ENCODE measurements at places on chromosomes 4 and X.

DNA sequence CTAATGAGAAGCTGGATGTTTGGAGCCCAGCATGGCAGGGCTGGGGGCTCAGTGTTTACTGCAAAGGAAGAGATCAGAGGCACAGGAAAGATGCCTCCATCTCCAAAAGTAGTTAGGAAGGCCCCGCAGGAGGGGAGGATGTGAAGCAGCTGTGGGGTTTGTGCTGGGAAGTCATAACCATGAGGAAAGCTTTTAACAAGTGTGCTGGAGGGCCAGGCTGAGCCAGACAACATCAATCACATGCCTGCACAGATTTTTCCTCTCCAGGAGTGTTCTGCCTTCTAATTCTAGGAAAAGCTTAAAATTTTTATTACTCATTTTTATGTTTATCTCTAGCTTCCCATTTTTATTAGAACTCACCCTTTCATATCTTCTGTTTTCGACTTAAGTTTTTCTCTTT is 65.4 kb downstream of the GPR82 start:
- DNase-seq = no peak

GRCh38 chr4:165079476-165079875 is 25.8 kb downstream of the TRIM75 start:
- no peak for DNase-seq

DNA sequence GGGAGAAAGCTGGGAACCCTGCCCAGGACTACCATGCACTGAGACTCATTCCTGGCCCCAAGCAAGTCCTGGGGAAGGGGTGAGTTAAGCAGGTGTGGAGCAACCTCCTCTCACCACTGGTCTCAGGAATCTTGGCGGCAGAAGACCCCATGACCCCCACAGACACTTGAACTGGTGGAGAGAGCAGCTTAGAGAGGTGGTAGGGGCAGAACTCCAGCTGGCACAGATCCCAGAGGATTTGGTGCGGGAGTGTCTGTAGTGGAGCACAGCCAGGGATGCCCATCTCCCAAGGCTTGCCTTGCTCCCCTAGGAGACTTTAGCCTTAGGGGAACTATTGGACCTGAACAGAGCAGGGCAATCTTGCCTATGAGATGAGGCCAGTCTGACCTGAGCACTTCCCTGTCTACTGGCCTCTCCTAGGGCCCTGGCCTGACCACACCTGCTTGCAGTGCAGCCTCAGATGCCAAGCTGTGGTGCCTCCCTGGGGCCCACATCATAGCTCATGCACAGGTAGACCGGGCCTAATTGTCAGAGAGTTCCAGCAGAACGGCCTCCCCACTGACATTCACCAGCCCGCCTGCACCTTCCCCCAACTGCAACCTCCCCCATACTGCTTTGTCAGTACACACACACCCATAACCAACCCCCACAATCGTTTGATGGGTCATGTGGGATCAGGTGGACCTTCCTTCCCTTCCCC is 78.0 kb downstream of the NAA11 start:
- DNase-seq = no peak

GRCh38 chrX:28585767-28586166 is 1.5 kb upstream of the IL1RAPL1 start:
- no peak for DNase-seq

DNA sequence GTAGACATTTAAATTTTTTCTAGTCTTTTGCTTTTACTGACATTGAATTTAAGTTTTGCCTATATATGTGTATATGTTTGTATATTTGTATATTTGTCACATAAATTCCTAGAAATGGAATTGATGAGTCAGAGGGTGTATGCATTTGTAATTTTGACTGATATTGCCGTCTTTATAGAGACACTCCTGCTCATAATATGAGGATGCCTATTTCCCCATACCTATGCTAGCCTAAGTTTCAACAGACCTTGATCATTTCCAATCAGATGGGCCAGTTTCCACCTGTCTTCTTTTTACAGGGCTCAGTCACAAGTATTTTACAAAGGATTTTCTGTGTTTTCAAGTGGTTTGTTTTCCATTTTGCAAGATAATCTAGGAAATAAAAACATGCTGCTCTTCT is 10.8 kb downstream of the PDLIM5 start:
- DNase-seq = no peak

DNA sequence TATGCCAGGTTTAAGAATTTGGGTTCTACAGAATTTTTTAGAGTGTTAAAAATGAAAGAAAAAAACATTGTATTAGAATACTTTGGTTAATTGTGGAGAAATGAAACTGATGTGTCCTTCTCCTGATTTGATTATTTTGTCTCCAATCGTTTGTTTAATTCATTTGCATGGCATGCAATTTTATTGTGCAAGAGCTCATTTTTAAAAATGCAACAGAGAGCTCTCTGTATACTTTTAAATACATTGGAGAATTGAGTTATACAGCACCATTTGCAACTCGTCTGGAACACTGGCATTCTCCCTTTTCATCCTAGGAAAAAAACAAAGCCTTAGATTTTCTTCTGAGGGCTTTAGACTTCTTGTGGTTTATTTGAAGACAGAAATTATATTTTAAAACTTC is 689 bp downstream of the EXOC1L start:
- DNase-seq = no peak

DNA sequence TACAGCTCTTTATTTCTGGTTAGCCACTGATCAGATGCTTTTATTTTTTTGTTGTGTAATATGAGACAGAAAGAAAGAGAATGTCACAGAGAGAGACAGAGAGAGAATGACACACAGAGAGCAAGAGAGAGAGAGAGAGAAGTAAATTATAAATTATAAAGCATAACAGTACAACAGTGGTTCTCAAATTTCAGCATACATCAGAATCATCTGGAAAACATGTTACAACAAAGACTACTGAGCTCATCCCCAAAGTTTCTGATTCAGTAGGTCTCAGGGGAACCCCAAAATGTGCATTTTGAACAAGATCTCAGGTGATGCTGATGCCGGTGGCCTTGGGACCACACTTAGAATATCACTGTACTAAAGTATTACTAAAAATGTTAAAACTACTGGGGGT is 245.8 kb upstream of the DIAPH2 start:
- DNase-seq = no peak

DNA sequence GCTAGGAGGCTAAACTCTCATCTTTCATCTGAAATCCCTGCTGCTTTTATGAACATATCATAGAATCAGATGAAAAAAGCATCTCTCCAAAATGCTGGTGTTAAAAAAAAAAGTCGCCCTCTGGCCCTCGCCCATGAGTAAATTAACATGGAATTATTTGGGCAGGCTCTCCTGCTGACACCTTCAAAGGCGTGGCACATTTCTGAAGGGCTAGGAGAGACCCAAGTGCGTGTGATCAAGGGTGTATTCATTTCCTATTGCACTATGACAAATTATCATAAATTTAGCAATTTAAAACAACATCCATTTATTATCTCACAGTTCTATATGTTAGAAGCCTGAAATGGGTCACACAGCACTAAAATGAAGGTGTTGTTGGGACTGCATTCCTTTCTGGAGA is 5.1 kb downstream of the ANXA3 start:
- no peak for DNase-seq

GRCh38 chr4:53480909-53481308 is 103.5 kb downstream of the FIP1L1 start:
- DNase-seq = no peak

DNA sequence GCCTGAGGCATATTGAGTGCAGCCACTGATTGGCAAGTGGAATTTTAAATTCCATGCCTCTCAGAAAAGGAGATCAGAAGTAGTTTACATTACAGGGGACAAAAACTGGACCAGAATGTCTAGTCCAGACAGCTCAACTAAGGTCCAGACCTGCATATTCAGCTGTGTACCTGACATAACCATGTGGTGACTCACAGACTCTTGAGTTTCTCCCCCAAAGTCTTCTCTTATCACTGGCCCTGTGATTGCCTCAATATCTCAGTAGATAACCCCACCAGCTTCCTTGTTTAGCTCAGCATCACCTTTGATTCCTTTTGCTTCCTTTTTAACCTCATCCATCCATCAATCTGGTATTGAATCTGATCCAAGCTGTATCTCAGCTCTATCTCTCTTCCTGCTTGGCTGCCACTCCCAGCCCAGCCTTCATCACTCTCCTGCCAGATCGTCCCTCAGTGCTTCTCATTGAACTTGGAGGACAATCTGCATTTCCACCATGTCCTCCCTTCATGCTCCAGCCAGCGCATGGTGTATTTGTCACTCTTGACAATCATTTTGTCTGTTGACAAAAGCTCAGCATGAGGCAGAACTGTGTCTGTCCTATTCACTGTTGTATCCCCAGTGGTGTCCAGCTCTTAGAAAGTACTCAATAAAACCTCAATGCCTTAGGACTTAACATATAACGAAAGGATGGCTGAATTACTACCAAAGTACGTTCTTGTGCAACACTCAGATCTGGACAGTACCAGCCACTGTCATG is 27.8 kb upstream of the SLC2A9 start:
- no peak for DNase-seq

DNA sequence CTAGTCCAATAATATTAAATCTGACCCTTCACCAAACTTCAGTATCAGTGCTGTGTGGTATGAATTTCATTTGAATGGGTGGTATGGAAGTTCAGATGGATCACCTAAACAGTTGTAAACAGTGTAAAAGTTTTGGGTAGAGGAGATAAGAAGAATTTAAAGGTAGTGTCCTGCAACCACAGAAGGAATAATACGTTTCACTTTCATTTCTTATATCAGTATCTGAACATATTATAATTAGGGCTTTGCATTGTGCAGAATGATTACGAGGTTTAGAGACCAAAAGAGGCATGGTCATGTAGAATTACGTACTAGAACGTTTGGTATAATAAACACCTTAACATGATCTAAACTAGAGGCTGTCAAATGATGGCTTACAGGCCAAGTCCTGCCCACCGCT is 116.1 kb downstream of the PDLIM5 start:
- no peak for DNase-seq

DNA sequence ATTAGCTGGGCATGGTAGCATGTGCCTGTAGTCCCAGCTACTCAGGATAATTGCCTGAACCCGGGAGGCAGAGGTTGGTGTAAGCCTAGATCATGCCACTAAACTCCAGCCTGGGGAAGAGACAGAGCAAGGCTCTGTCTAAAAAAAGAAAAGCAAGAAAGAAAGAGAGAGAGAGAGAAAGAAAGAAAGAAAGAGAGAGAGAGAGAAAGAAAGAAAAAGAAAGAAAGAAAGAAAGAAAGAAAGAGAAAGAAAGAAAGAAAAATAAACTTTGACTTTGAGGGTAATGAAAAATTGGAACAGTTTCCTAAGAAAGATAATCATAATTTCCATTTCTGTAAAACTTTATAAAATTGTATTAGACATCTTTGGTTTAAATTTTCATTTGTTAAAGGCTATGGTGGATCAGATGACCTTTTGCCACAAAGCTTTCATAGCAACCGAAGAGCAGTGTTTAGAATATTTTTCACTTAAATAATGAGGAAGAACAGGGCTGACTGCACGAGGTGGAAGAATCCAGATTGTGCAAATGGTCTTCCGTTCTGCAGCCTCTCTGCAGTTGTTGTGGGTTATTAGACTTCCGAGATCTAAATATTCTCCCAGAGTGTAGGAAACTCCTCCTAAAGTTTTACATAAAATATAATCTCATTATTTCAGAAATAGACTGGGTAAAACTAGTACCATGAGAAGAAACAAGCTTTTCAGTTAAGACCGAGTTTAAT is 55.9 kb downstream of the RBM47 start:
- no peak for DNase-seq

- no peak for DNase-seq
These were observed 247.7 kb downstream of the AFAP1 start for GRCh38 chr4:7691982-7692381.

GRCh38 chrX:37686996-37687395 is 1.4 kb downstream of the XK start:
- DNase-seq = no peak

GRCh38 chr4:37864786-37865185 is 26.1 kb upstream of the TBC1D1 start:
- DNase-seq = no peak

DNA sequence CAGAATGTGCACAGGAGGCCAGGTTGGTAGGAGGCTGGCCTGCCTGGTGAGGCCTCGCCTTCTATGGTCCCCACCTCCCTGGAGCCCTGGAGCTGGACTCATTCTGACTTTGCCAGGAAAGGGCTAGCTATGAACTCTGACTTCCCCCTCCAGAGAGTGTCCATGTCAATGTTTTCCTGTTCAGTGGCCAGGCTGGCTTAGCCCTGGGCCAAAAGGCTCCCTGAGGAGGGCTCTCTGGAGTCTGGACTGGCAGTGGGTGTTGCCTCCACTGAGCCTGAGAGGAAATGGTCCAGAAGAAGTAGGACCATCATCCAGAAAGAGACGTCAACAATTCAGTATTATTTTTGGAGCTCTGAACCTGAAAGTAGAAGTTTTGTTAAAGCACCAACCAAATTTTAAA is 178.7 kb downstream of the CHIC2 start:
- no peak for DNase-seq

DNA sequence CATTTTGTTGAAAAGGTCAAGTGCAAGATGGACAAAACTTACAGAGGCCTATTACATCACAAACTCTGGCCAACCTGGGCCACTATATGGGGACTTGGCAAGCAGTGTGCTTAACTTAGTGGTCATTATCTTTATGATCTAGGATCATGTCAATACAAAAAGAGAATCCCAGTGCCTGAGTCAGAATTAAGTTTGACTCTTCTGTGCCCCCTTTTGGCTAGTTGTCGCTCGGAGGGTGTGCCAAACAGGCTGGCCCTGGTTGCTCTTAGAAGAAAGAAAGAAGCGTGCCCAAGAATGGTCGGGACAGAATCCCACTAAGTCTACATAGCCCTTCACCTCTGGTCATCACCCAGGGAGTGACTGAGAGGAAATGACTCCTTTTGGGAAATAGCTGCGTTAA is 100.1 kb downstream of the EIF4E start:
- no peak for DNase-seq

DNA sequence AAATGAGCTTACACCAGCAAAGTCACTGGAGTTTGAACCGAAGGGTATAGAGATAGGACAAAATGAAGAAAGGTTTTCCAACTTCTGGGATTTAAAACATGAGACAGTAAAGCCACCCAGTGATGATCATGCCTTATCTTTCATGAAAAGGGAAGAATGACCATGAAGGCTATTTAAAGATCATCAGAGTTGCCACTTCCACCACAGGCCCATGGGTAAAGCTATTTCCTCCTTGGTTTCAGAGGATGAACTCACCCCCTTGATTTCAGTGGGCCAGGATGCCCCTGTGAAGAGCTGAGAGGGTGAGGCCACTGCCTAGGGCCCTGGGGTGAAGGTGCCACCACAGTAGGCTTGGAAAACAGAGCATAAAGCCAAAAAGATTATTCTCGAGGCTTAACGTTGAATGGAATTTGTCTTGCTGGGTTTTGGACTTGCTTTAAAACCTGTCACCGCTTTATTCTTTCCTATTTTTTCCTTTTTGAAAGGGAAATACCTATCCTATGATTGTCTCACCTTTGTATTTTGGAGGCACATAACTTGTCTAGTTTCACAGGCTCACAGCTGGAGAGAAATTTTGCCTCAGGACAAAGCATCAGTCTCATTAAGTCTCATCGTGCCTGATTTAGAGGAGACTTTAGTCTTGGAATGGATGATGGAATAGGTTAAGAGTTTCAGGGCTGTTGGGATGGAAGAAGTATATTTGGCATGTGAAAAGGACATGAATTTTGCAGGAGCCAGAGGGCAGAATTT is 254.0 kb downstream of the SNCA start:
- DNase-seq = no peak
